ENCODE measurements at places on chromosomes 16 and 17.
A peak's percentile ranks its signal among the peaks of the same experiment; 100 is the strongest.

DNA sequence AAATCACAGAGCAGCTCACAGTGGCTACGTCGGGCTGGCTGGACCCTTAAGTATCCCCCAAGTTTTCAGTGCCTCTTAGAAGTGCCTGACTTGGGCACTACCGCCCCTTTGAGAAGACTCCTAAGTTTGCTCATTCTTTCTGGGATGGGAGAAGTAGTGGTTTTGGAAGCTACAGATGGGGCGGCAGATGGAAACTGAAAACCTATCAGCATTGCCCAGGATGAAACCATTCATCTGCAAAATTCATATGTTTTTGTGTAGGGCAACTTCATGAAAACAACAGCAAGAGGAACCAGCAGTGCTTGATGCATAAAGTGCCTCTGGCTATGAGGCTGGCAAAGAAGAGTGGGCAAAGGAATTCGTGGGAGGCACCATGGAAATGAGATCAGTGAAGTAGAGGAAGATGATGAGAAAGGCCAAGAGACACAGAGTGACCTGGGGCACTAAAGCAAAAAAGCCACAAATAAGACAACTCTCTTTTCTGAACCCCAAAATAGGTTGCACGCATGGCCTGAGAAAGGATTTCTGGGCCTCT lies 277.1 kb downstream of the XYLT1 start:
- no peak for DNase-seq

DNA sequence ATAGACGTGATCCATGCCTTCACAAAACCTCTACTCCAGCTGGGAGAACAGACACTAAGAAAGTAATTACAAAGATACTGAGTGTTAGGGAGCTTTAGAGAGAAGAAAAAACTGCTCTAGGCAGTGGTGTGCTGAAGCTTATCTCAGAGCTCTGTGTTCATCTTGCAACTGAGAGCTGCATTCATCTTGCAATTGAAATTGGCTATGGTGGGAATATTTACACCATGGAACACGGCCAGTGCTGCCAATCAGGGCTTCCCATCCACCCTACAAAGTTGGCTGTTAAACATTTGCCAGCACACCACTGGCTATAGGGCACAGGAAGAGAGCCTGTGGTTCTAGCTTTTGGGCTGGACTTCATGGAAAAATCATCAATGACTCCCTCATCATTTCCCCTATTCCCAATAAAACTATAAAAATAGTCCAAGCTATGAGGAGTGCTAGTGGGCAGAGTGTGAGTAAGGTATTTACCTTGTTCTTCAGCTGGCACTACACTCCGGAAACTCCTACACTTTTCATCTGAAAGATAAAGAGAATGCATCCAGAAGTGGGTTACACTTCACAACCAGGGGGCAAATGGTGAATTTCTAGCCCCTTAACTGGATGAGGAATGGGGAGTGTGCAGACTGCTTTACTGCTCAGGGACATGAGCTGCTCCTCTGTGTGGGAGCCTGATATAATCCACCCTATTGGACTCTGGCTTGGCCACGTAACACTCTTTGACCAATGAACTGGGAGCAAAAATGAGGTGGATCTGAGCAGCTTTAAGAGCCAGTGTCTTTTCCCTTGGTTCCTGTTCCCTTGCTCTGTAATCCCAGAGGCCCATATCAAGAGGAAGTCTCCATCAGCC lies 11.6 kb downstream of the GSG1L2 start:
- no peak for DNase-seq

GRCh38 chr16:85557083-85557970 lies 55.8 kb upstream of the GSE1 start:
- no peak for DNase-seq

- no peak for DNase-seq
Measured at GRCh38 chr16:73234496-73234895, 186.6 kb upstream of the ZFHX3 start.

- no peak for DNase-seq
Measured at GRCh38 chr16:89194340-89195311, 5.7 kb downstream of the SLC22A31 start.

DNA sequence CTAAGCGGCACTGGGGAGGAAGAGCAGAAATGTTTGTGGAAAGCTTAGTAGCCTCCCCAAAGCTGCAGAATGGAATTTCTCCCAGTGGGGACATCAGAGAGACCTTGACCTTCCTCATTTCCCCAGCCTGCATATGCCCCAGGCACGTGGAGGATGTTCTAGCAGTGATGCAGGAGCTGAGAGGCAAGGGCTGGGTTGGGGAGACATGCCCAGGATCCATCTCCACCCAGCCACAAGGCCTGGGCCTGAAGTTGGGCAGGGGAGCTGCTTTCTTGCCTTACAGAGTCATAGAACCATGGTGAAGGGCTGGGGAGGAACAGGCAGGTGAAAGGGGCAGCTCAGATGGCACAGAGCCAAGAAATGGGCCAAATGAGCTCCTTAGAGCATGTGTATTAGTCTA lies 104.0 kb downstream of the TMEM132E start:
- no peak for DNase-seq

DNA sequence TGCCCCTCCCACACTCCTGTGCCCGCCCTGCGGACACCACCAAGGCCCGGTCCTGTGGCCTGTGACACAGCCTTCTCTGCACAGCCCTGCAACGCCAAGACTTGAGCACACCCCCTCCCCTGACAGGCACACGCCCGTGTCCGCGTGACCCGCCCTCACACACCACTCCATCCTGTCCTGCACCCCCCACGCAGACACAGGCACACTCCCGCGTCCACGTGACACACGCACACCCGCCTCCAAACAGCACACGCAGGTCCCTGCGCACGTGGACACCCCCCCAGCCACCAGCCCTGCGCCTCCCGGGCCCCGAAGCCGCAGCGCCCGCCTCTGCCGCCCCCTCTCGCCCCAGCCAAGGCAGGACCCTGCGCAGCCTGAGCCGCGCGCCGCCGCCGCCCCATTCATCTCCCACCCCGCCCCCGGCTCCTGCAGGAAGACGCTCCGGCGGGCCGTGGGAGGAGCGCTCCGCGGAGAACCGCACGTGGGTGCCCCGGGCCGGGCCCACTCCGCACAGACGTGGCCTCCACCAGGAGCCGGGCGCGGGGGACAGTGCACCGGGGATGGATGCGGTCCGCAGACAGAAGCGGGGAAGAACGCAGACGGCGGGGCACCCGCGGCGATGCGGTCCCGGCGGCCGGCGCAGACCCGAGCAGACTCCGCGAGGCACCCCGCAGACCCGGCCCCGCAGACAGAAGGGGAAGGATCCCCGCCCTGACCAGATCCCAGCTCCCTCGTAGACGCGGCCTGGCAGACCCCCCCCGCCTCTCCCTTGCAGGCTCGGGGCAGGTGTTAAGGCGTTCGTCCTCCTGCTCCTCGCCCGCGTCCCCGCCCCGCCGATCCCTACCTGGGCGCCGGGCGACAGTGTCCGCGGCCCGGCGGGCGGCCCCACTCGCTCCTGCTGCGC lies 506 bp downstream of the CAMKK1 start:
- peak; percentile 82 for DNase-seq
